Immature natural killer cell (primary cell): ENCODE measurements at places on chromosomes 3 and 15. TPM values are rescaled to one million over a fixed set of nuclear protein-coding genes. Genes with fewer than 3 reads are reported as not detected.

Gene TASOR
- polyA plus RNA-seq, result 37.3 TPM

Gene APOD
- not detected for polyA plus RNA-seq

Gene SLC28A1
- not detected for polyA plus RNA-seq

Gene CCK
- polyA plus RNA-seq, result not detected

Gene MGLL
- polyA plus RNA-seq, result 2.6 TPM

Gene FAM81A
- not detected for polyA plus RNA-seq

Gene ARPP21
- not detected for polyA plus RNA-seq

Gene GOLGA6A
- not detected for polyA plus RNA-seq

Gene CMTM8
- not detected for polyA plus RNA-seq

Gene IQCF5
- polyA plus RNA-seq, result not detected

Gene KNG1
- not detected for polyA plus RNA-seq

Gene ECE2
- polyA plus RNA-seq, result not detected

Gene STRIT1
- polyA plus RNA-seq, result not detected

Gene GCNT3
- not detected for polyA plus RNA-seq

Gene TEX9
- polyA plus RNA-seq, result 0.53 TPM

Gene COL6A5
- polyA plus RNA-seq, result not detected

Gene UBA7
- polyA plus RNA-seq, result 28.5 TPM
